Activated CD4-positive, alpha-beta memory T cell treated with anti-CD3 and anti-CD28 coated beads, Interleukin-2, amount 10 ng/mL, durations not matched to agents 7 days and 5 days (primary cell): ENCODE measurements at places on chromosomes 7 and 10.

DNA sequence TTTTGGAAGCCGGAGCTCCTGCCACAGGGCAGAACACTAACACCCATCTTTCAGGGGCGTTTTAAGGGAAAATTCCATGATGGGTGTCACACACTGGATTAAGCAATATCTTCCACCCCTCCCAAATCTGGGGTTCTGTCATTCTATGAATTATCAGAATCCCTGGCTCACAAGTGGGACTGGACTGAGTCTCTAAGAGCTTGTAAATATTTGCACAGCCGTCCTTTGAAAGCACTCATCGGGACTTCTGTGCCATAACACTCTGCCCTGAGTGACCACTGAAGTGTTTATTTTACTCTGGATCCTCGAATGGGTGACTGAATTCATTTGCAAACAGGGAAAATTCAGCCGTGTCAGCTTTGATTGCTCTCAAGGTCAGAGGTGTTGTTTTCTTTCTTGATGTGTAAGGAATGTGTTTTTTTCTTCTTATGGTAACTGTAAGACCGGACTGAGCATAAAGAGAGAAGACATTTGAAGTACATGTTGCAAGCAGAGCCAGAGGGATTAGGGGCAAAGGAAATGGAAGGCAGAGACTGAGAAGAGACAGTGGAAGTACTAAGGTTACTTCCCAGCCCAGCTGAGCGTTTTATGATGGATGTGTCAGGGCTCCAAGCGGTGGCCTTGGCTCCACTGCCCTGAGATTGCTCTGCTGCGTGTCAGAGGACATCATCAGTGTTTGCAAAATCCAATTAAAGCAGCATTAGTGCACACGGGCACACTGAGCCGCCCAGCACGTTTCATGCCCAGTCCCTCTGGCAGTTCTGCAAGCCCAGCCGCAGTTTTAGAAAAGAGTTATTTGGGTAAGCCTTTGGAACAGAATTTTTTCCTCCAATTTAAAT lies 17.7 kb upstream of the GTPBP4 start:
- no peak for DNase-seq

GRCh38 chr10:11793762-11794479 lies 29.2 kb upstream of the PROSER2 start:
- DNase-seq, result no peak

DNA sequence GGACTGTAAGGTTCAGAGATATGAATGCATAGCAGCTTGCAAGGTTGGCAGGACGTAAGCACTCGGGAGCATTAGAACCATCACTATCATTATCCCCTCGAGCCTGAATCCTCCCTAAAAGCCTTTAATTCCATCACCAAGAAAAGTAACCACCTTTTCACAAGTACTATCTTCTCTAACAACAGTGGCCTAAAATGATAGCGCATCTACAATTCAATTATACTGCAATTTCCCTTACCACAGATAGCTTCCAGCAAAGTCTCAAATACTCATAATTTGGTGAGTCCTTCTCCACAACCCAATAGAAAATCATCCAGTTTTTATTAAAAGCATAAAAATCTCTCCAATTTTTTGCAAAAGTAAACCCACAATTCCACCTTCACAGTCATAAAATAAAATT lies 42.0 kb downstream of the COL1A2 start:
- DNase-seq, result no peak

GRCh38 chr10:95442341-95442740 lies 118.8 kb downstream of the SORBS1 start:
- DNase-seq, result no peak

GRCh38 chr10:124641282-124642087 lies 102.7 kb downstream of the FAM53B start:
- DNase-seq, result peak; percentile 59

DNA sequence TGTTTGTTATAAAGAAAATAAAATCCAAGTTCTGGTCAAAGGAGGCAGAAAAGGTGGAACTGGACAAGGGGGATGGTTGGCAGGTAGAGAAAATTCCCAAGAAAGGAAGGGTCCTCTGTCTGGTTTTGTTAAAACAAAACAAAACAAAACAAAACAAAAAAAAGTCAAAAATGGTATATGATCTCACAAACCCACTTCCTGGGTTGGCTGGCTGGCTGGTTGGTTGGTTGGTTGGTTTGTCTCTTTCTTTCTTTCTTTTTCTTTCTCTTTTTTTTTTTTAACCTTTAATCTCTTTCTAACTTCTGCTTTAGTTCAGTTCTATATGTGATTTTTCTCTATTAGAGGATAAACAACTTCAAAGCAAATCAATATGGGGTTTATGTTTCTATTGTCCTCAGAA lies 41.1 kb upstream of the CPN1 start:
- peak; percentile 28 for DNase-seq

GRCh38 chr7:135514856-135515255 lies 5.0 kb upstream of the CNOT4 start:
- no peak for DNase-seq

DNA sequence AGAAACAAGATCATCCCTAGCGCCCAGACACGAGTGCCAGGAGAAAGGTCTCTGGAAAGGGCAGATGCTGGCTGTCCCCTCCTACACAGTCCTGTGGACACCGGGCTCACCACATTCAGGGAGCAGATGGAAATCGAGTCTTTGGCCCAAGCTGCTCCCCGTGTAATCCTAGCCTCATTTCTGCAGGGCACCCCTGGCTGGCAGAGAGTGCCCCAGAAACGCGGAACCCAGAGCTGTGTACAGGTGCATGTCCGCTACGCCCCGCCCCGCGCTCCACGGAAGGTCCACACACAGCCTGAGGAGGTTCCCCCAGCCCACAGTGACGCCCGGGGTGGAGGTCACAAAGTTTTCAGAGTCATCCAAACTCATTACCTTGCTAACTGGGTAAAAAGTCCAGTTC lies 202.8 kb downstream of the MAD1L1 start:
- no peak for DNase-seq

GRCh38 chr10:43162604-43163003 lies 24.4 kb downstream of the CSGALNACT2 start:
- DNase-seq, result no peak

GRCh38 chr7:24715661-24716479 lies 41.4 kb downstream of the GSDME start:
- DNase-seq, result peak; percentile 16

DNA sequence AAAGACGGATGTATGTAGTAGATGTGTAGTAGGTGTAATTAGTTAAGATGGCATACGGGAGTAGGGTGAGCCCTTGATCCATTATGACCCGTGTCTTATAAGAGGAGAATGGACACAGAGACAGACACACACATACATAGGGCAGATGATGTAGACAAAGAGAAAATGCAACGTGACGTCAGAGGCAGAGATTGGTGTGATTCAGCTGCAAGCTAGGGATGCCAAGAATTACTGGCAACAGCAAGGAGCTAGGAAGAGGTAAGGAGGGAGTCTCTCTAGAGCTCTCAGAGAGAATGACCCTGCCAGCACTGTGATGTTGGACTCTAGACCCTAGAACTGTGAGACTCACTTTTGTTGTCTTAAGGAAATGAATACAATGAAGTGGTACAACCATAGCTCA lies 247.0 kb upstream of the HABP2 start:
- DNase-seq, result no peak

GRCh38 chr7:100141555-100141949 lies 7.2 kb upstream of the LAMTOR4 start:
- no peak for DNase-seq

- DNase-seq, result no peak
Observed at GRCh38 chr7:131182446-131183058, 145.1 kb upstream of the MKLN1 start.

- DNase-seq, result no peak
Observed at GRCh38 chr10:96532523-96532922, 18.8 kb upstream of the TLL2 start.

DNA sequence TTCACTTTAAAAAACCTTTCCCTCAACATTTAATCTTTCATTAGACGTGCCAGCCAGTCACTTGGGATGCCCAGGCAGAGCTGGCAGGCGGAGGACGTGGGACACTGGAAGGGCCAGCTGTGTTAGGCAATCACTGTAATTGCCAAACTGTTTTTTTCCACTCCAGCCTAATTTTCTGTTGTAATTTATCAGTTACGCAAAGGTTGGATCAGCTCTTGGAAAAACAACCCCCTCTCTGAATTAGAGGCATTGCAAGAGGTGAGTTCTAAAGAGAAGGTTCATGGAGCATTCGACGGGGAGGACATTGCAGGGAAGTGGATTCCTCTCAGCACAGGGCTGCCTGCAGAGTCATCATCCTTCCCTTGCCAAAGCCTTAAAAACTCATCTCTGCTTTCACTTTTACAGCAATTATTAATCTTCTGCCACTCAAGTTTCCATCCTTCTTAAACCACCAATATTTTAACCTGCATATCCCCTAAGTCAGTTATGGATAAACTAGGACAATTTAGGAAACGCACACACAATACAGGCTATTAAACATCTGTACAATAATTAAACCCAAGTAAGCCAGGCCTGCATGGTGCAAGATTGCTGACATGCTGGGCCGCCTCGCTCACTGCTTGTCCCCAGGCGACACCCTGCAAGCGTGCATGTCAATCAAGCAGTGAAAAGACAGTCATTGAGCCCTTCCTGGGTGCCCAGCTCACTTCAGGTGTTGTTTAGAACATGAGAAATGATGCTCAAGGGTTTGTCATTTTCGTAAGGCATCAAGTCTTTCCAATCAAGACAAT lies 272.3 kb upstream of the RNF32 start:
- DNase-seq, result no peak

- DNase-seq, result no peak
Observed at GRCh38 chr10:30727524-30727923, 98.0 kb upstream of the LYZL2 start.

- no peak for DNase-seq
Observed at GRCh38 chr10:47190301-47190700, 109.7 kb upstream of the GDF10 start.

- DNase-seq, result no peak
Observed at GRCh38 chr7:47408675-47409074, 173.2 kb downstream of the TNS3 start.

GRCh38 chr7:1042492-1042833 lies 1.9 kb upstream of the GPR146 start:
- DNase-seq, result no peak

DNA sequence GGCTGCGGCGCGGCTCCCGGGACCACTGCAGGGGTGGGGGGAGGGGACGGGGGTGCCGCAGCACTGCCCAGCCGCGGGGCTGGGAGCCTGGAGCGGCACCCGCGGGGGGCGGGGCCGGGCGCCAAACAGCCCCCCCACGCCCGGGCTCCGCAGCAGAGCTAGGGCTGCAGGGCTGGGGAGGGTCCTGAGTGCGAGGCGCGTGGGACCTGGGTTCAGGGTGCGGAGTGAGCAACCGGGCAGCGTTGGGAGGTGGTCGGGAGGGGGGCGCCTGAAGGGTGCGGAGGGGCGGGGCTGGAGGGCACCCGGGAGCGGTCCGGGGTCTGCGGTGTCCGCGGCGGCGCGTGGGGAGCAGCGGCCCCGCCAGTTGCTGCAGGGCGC lies 528 bp downstream of the CAMK2G start:
- no peak for DNase-seq

DNA sequence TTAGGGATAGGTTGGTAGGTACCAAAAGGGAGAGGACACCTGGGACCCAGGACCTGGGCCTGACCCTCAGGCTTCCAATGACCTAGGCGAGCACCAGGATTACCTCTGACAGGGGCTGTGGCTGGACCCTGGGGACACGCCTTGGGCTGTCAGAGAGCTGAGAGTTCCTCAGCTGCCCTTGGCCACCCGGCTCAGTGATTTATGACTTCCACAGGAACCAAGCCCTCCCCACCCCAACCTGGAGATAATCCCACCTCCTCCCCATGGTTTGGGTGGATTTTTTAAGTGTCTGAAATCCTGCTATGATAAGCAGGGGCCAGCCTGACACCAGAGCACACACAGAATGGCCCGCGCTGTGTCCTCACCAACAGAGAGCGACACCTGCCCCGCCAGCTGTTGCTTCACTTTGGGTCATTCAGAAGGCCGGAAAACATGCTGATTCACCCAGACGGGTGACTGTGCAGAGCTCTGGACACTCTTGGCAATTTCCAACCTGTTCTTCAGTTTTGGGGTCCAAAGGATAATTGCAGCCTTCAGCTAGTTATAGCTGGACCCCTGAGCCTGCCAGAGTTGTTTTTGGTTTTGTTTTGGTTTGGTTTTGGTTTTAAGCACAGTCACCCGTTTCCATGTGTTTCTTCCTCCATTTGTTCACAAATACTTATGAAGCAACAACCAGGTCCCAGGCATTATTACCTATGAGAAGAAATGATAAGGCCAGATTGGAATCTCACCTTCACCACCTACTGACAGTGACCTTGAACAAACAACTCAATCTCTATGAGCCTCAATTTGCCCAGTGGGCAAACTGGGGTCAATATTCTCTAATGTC lies 78.2 kb downstream of the RAB11FIP2 start:
- DNase-seq, result no peak

DNA sequence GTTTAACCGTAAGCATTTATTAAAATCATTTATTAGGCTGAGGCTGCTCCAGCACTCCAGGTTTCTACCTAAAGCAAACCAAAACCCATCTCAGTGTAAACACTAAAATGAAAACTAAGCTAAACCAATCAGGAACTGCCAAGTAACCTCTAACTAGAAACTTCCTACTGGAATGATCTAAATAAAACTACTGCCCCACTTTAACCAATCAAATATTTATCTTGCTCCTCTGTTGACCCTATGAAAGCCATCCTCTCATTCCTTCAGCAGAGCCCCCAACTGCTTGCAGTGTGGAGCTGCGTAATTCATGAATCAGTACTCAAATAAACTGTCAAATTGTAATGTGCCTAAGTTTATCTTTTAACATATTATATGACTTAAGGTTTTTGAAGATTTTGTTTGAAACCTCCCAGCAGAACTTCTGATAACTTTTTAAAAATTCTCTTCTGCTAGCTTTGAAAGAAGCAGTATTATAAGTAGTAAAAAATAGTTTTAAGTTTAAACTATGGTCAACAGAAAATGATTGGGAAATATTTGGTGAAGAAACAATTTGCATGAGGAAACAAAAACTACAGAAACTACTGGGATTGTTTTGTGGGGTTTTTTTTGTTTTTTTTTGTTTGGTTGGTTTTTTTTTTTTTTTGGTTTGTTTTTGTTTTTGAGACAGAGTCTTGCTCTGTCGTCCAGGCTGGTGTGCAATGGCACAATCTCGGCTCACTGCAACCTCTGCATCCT lies 47.4 kb downstream of the GPR37 start:
- DNase-seq, result no peak

- no peak for DNase-seq
Observed at GRCh38 chr7:66731986-66732385, 8.5 kb upstream of the RABGEF1 start.

GRCh38 chr10:60048091-60048501 lies 141.7 kb upstream of the CCDC6 start:
- DNase-seq, result no peak

DNA sequence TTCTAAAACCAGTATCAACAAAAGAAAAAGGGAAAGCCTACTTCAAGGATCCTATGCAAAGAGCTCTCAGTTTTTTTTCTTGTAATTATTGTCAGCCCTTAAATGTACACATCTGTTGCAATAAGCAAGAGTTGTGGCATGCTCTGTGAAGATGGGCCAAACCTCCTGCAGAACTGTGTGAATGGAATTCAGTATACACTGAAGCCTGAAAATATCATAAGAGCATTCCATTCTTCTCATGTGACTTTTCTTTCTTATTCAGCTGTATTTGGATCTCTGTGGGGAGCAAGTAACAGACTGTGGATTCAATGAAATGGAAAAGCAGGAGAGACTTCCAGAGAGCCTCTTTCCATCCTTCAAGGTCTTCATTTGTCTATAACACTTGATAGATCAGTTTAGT lies 130.7 kb downstream of the SAMD9 start:
- DNase-seq, result no peak
